ENCODE measurements at places on chromosomes 1 and 21.
A peak's percentile ranks its signal among the peaks of the same experiment; 100 is the strongest.

DNA sequence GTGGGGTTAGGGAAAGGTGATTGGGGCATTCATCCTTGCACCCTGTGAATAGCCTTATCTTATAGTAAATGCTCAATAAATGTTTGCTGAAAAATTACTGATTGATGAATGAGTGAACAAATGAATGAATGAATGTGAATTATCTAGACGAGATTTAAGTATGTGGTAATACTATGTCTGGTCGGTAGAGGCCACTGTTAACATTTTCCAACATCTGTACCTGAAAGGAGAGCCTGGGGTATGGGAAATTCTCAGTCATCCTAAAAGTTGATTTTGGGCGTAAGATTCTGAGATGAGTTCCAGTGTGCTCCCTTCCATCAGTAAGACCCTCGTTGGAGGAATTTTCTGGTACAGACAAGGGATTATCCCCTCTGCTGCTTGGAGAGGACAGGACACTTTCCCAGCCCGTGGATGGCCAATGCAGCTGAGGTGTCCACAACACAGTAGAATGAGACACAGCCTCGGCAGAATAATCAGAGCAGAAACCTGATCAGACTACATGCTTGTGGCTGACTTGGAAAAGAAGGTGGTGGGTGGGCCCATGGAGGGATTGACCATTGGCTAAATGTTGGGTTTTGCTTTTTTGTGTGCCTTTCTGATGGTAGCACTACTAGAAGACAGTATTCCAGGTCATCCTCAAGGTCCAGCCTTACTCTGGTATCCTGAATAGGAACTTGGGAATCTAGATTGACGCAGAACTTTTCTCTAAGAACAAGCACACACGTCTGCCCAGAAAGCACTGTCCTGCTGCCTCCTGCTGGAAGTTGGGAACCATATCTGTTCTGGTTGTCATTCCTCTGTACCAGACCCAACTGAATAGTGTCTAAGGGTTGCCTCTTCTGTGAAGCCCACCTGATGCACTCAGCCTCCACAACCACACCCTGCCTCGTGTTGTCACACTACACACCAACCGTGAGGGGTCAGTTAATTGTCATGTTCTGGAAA lies 262.0 kb downstream of the TNR start:
- DNase-seq: no peak

- DNase-seq: no peak
These were observed 76.6 kb downstream of the HSPA13 start for GRCh38 chr21:14306126-14306907.

DNA sequence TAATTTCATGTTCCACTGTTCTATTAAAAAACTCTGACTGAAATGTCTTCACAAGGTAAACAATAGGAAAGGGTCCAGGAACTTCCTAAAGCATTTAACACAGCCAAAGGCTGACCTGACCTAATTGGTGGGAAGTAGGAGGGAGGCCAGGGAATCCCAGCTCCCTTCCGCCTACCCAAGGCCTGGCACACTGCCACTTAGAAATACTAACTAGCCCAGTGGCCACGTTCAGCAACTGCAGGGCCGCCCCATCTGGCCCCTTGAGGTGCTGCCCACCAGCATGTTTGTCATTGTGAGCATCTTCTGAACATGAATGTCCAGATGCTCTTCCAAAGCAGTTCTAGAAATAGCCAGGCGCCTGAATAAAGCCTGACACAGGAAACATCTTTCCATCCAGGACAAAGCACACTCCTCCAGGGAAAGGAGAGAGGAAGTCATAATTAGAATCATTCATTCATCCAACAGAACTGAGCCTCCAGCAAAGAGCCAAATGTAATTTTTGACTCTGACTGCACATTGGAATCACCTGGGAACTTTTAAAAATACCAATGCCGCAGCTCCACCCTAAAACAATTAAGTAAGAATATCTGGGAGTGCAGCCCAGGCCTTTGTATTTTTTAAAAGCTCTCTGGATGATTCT lies 44.6 kb upstream of the BCL9 start:
- DNase-seq: no peak

DNA sequence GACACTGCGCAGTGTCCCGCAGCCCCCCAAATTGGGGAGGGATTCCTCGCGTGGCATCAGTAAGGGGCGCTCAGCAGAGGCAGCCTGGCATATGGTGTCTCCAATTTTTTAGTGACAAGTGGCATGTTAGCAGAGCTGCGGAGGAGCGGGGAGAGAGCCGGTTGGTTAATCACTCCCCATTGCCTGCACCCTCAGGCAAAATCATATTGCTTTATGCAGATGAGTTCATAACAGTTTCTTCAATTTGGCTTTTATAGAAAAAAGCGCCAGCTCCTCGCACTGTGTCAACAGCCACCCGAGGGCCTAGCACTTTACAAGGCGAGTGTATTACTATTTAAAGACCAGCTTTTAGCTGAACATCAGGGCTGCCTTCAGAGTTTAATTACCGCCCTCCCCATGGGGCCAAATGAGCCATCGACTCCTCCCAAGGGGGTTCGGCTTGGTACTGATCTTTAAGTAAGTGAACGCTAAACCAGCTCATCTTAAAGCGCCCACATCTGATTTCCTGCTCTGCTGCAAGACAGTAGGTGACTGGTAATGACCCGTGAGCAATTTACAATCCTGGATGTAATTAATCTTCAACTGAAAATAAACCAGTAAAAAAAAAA lies 298.9 kb downstream of the DSCAM start:
- DNase-seq: peak; percentile 82

DNA sequence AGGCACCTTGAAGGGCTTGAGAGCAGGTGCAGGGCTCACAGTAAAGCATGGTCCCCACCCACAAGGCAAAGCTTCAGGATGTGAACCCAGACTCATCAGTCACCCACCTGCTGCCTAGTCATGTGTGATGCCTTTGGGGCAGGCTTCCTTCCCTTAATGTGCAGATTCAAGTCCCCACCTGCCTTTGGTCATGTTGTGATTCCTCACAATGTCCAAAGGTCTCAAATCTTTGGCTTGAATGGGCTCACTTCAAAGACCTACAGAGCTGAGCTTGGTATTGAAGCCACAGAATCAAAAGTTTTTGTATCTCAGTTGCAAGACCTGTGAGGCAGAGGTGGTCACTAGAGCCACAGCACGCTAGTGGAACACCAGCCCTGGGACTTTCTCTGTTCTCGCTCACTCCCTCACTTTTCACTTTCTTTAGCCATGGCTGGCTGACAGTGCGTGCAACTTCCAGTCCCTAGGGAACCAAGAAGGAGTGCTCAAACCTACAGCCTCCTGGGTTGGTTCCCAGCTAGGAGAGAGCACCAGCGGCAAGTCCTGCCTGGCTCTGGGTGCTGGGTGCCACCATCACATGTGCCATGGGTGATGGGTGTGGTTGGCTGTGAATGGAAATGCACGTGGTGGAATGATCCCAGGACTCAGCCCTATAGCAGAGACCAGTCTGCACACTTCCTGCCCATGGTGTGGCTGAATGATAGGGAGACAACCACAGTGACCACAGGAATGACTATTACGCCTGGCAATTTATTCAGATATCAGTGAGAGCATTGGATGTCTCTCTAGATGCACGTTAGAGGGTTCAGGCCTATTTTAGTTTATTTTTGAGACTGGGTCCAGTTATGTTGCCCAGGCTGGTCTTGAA lies 26.4 kb upstream of the CLIC6 start:
- DNase-seq: no peak

GRCh38 chr1:158101927-158102326 lies 78.8 kb upstream of the CD1D start:
- DNase-seq: no peak

GRCh38 chr21:39084073-39084472 lies 99.2 kb downstream of the PSMG1 start:
- DNase-seq: no peak

Measured in NCI-H2171 (cell line).